ENCODE measurements at places on chromosomes 7 and 10.

DNA sequence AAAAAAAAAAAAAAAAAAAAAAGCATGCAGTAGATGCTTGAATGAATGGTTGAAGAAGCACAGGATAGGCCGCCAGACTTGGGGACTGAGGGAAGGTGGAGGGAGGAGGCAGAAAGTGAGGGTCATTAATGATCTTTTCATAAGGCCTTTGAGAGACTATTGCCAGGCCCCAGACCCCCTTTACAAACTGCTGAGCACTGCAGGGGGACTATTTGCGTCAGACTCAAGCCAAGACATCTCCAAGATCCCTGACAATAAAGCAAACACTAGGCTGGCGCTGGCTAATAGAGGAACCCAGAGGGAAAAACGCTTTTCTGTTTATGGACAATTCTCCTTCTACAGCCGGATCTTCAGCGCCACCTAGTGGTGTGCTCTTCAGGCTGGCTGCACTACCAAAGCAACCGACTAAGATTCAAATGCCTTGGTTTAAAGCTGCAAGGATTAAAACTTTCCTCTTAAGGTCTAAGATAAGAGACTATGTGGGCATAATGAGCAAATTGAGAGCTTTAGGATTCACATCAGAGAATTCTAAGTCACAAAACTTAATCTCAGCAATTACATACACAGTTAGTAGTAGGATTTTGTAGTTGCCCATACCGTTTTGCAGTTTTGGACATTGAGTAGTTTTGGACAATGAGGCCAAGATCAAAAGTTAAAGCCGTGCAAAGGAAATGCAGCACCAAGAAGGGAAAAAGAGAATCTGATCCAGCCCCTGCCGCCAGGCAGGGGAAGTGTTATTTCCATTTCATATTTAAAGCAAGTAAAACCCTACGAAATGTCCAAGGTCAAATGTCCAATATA lies 17.9 kb upstream of the AGK start:
- DNase-seq, result peak; percentile 47

- DNase-seq, result no peak
These were observed 12.6 kb downstream of the CYP51A1 start for GRCh38 chr7:92121681-92122080.

DNA sequence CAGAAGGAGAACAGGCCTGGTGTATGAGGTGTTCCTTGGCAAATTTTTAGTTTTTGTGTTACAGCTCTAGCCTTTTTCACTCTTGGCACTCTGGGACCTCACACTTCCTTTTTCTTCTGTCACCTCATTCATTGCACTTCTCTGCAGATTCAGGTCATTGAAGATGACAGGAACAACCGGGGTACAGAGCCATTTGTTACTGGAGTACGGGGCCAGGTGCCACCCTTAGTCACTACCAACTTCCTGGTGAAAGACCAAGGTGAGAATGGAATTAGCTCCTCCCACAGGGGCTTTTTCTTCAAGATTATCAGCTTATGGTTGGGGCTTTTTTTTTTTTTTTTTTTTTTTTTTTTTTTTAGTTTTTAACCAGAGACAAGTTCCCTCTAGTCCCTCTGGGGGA lies 18.5 kb upstream of the CHCHD1 start:
- no peak for DNase-seq

DNA sequence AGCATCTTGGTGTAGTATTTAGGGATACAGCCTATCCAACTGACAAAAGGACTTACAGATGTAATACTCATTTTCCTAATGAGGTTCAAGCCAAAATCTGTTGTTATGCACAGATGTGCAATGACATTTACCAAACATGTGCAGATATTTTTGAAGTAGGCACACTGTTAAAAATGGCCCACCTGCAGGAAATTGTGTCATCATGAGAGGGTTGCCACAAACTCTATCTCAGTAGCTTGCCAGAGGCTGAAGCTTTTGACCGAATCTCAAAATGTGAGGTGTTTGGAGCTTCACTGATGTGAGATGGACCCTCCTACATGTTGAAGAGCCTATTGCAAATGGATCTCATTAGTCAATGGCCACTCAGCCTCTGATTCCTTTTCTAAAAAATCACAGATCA lies 89.7 kb upstream of the CSTF2T start:
- no peak for DNase-seq

GRCh38 chr10:44422570-44423101 lies 37.7 kb upstream of the CXCL12 start:
- no peak for DNase-seq

DNA sequence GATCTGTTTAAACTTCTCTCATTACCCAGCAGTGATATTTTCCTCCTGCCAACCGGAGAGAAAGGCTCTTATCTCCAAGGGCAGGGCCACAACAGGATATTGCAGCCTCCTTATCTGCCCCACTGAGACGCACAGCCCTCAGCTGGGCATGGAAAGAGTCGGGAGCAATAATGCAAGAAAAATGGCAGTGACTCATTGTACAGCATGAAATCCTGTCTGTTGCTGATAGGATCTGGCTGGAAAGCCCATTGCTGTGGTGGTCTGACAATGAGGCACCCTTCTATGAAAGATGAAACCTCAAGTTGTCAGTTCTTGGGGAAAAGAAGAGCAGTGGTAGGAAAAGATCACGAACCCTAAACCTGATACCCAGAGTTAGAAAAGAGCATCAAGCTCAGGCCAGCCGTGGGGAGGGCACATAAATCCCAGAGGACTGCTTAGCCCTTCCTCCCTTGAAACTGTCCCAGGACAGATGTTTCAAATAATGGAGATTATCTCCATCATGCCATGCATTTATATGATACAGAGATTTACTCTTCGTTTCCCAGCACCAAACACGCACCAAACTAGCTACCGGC lies 47.0 kb upstream of the FIGNL1 start:
- DNase-seq, result no peak

- no peak for DNase-seq
These were observed 275.4 kb downstream of the ZEB1 start for GRCh38 chr10:31594347-31594873.

DNA sequence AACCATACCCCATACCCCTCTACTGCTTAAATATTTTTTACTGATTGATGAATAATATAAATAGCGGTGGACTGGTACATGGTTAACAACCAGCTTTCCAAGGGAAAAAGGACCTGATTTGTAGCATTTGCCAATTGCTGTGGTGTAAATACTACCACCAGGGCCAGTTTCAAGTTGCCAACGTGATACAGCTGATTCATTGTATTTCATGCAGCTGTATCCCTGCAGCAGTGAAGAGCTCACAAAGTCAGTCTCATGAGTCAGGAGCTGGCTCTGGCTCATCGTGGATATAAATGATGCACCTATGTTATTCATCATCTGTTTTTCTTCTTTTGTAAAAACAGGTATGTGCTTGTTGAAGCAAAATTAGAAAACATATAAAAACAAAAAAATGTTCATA lies 15.2 kb downstream of the CALML5 start:
- peak; percentile 19 for DNase-seq

DNA sequence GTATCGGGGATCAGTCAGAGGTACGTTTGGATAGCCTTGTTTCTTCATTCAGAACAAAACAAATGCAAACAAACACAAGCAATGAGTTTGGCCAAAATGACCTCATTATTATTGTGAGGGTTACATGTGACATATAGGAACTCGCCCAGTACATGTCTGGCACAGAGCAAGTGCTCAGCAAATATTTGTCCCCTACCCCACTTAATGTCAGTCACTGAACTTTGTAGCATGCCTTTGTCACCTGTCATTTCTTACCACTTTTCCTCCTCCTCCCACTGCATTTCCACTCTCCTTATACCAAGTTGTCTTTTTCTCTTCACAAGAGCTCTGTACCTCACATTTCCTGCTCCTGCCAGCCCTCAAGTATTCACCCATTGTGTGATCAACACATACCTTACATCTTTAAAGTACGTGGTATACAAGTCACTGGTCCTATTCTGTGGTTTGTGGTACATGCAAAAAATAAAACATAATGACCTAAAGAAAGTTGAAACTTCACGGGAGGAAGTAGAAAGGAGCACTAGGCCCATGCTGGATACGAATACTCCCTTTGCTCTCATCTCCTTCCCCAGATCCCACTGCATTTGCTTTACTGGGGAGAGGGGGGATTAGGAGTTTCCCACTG lies 236.0 kb downstream of the INHBA start:
- DNase-seq, result no peak

- DNase-seq, result no peak
These were observed 137.9 kb upstream of the MKI67 start for GRCh38 chr10:128263891-128264688.

- no peak for DNase-seq
These were observed 369.6 kb upstream of the DPP6 start for GRCh38 chr7:153682628-153683027.

DNA sequence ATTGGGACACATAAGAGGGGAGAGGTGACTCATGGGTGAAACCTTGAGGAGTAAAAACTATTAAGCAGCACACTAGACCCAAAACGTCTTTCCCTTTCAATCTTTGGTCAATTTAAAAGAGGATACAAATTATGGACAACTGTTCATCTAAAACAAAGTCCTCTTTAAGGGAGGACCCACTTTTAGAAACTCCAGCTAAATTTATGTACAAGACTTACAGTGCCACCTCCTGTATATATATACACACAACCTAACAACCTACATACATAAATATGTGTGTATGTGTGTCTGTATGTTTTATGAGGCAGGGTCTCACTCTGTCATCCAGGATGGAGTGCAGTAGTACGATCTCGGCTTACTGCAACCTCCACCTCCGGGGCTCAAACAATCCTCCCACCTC lies 18.1 kb upstream of the ZC3HAV1 start:
- no peak for DNase-seq

- no peak for DNase-seq
These were observed 25.6 kb upstream of the PIK3CG start for GRCh38 chr7:106839511-106839910.

GRCh38 chr7:131279044-131279443 lies 48.6 kb upstream of the MKLN1 start:
- no peak for DNase-seq

- DNase-seq, result no peak
These were observed 165.0 kb downstream of the KMT2E start for GRCh38 chr7:105178928-105179541.

GRCh38 chr10:118926072-118926417 lies 103.5 kb upstream of the NANOS1 start:
- no peak for DNase-seq

DNA sequence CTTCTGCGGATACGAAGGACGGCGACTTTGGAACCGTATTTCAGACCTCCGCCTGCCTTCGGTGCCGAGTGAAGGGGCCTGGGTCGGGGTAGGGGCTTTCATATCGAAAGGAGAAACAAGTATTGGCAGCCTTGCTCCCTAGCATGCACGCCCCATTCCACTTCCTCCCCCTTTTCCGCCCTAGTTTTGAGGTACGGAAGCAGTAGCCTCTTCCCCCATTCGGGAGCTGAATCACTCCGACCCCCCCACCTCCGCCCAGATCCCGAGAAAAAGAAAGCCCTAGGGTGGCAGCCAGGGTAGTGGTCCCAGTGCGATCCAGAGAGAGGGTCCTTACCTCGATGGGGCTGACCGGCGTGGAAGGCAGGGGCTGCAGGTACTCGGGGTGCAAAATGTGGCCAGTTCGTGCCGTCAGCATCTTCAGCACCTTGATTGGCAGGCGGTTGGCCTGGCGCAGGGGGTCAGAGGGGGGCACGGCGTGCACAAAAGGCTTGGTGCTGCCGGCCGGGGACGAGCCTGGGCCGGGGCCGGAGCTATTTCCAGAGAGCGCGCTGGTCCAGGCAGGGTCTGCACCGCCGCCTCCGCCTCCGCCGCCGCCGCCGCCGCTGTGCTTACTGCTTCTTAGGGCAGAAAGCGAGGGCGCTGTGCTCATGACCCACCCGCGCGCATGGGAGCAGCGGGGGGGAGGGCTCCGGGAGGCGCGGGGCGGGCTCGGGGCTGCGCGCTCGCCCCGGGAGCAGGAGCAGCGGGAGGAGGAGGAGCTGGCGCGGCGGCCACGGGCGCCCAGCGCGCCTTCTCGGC lies 594 bp downstream of the ZNF503 start:
- peak; percentile 67 for DNase-seq

DNA sequence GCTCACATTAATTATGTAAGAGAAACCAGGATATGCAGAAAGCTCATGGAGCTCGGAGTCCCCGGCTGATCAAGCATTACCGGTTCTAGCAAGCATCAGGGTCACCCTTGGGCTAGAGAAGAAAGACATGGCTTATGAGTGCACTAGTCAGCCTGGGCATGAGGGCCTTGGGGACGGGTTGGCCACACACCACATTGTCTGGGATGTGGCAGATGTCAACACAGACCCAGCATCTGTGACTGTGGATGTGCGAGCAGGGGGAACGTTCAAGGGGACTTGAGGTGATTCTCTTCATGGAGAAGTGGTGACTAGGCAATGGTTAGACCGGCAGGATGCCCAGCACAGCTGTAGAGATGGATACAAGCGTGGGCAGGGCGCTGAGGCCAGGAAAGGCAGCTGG lies 13.7 kb downstream of the ZMIZ2 start:
- no peak for DNase-seq

- DNase-seq, result no peak
These were observed 114.3 kb upstream of the ODAD2 start for GRCh38 chr10:28113202-28113601.

DNA sequence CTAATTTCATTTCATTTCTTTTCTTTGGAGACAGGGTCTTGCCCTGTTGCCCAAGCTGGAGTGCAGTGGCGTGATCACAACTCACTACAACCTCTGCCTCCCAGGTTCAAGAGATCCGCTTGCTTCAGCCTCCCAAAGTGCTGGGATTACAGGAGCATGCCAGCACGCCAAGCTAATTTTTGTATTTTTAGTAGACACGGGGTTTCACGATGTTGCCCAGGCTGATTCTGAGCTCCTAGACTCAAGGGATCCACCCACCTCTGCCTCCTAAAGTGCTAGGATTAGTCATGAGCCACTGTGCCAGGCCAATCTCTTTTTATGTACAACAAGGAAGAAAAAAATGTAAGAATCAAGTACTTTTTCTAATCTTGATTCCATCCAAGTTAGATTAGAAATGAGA lies 10.7 kb upstream of the KMT2E start:
- no peak for DNase-seq

DNA sequence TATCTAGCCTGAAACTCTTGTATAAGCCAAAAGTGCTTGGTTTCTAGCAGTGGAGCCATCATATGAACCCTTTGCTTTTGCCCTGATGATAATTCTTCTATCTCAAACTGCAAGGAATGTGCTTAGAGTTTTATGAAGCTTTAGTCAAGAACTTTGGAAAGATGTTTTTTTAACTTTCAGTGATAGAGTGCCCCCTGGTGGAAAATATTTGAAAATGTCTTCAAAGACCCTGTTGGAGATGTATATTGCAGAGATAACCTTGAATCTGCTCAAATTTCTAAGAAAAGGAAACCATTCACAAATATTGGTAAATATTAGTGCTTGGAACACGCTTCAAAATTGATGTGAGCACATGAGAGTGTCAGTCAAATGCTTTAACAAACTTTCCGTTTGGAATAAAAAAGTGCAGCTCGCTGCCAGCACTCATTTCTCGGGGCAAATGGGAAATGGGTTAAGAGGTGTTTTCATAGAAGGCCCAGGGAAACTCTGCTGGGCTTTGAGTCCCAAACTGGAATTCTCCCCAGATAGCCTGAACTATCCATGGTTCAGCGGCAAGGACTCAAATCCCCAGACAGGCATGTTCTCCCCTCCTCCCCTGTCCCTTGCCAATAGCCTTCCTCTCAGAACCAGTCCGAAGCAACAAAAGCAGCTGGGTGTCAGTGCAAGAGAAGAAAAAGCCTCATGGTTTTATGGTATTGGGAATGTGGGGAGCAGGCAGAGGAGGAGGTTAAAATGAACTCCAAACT lies 129.3 kb downstream of the MYOF start:
- DNase-seq, result peak; percentile 39

Data from H54 (cell line).